Myocyte (in vitro differentiated cells): ENCODE measurements at places on chromosomes 5 and 9.

DNA sequence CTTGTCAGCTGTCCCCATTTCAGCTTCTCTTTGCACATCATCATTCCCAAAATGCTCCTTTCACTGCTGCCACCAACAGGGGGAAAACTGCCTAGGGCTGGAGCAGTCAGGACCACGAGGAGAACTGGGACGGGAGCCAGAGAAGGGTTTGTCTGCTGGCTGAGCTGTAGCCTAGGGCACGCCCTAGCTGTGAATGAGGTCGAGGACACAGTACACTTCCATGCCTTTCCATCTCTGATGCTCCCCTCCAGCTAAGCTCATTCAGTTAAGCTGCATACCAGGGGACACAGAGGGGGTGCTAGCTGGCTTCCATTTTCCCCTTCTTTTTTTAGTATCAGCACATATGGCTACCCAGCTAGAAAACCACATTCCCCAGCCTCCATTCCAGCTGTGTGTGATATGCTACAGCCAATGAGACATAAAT is 64.7 kb downstream of the STK10 start:
- DNase-seq, result peak; percentile 96

DNA sequence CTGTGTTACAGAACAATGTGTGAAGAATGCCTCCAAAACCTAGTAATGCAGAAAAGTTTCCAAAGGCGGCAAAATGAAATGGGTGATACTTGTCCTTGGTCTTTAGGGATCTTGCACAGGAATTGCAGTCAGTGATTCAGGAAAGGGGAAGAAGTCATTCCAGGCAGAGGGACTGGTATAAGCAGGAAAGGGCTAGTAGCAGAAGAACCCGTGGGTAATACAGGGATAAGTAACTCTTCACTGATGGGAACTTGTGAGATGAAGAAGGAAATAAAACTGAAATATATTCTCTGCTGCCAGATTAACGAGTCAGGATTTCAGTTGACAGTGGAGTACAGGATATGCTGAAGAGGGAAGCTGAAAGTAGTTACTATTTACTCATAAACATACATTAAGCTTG is 1.2 kb downstream of the SRFBP1 start:
- DNase-seq, result no peak

- DNase-seq, result no peak
These were observed 134.7 kb upstream of the ZNF608 start for GRCh38 chr5:124880903-124881697.

DNA sequence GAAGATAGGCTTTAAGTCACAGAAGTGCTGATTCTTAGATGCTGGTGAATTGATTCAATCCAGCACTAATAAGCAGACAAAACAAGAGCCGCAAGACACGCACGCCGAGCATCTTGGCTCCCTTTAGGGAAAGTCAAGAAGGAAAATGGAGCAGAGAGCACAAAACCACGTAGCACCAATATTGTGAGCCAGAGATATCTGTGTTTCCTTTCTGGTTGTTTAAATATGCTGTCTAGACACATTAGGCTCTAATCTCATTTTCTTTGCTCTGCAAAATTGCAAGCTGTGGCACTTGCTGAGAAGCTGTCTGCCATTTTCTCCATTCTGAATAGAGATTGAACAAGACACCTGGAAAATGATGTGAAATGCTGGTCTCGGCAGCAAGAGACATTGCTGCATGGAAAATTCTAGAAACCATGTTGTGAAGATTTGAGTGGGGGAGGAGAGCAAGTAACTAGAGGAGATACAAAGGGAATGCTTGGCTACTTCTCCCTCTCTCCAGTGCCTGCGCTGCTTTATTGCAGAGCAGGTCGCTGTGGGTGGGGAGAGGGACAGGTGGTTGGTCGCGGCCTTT is 336.3 kb downstream of the MED10 start:
- no peak for DNase-seq

GRCh38 chr5:72290356-72291133 is 29.5 kb downstream of the MRPS27 start:
- DNase-seq, result peak; percentile 34
